ENCODE measurements at places on chromosomes 7 and 10.
A peak's percentile ranks its signal among the peaks of the same experiment; 100 is the strongest.

- no peak for DNase-seq
Measured at GRCh38 chr7:135493362-135493761, 16.5 kb downstream of the CNOT4 start.

DNA sequence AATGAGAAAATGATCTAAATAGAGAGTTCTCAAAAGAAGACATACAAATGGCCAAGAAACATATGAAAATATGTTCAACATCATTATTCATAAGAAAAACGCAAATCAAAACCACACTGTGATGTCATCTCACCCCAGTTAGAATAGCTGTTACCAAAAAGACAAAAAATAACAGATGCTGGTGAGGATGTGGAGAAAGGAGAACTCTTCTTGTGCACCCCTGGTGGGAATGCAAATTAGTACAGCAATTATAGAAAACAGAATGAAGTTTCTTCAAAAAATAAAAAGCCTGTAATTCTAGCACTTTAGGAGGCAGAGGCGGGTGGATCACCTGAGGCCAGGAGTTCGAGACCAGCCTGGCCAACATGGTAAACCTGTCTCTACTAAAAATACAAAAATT lies 199.3 kb downstream of the PARD3 start:
- DNase-seq: no peak

DNA sequence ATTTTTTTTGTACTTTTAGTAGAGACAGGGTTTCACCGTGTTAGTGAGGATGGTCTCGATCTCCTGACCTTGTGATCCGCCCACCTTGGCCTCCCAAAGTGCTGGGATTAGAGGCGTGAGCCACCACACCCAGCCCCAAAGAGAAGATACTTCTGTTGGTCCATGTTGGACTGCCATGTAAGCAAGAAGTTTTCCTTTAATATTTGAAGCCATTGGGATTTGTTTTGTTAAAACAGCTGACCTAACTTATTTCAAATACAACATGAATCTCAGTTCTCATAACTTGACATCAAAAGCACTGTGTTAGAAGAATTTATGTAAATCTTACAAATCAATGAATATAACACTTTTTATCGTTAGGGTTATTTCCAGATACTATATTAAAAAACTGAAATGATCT lies 302.4 kb downstream of the SDHAF3 start:
- DNase-seq: no peak

GRCh38 chr7:134651991-134652390 lies 5.3 kb downstream of the BPGM start:
- no peak for DNase-seq

GRCh38 chr7:128738570-128739047 lies 550 bp upstream of the CALU start:
- DNase-seq: no peak

GRCh38 chr10:1020460-1020859 lies 5.2 kb downstream of the IDI2 start:
- peak; percentile 19 for DNase-seq

- no peak for DNase-seq
Measured at GRCh38 chr7:148060724-148061123, 529.8 kb upstream of the C7orf33 start.

GRCh38 chr10:78870458-78870857 lies 198.3 kb upstream of the ZMIZ1 start:
- no peak for DNase-seq

DNA sequence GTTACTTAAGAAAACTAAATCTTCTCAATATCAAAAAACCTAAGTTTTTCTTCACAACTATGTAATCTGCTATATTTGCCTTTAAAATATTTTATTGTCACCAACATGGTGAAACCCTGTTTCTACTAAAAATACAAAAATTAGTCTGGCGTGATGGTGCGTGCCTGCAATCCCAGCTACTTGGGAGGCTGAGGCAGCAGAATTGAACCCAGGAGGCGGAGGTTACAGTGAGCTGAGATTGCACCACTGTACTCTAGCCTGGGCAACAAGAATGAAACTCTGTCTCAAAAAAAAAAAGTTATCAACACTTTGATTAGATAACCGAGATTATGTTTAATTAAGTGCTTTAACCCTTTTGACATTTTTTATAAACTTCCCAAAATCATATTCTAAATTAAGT lies 28.3 kb upstream of the CLDN4 start:
- no peak for DNase-seq

DNA sequence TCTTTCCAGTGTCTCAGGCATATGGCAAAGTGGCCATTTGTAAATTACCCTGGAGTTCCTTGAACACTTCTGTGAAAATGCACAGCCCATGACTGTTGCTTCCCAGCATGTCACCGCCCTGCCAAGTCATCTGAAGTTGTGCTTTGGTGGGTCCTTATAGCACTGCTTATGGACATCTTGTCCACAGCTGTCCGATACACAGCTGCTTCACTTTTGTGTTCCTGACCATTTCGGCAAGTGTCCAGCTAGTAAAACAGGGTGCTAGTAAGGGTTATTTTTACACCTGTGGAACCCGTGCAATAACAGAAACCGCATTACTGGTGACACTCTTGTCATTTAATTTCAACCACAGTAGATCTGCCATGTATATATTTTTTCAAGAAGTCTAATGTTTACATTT lies 29.7 kb downstream of the PIP4K2A start:
- no peak for DNase-seq

GRCh38 chr10:97861924-97862323 lies 12.3 kb downstream of the GOLGA7B start:
- peak; percentile 73 for DNase-seq

DNA sequence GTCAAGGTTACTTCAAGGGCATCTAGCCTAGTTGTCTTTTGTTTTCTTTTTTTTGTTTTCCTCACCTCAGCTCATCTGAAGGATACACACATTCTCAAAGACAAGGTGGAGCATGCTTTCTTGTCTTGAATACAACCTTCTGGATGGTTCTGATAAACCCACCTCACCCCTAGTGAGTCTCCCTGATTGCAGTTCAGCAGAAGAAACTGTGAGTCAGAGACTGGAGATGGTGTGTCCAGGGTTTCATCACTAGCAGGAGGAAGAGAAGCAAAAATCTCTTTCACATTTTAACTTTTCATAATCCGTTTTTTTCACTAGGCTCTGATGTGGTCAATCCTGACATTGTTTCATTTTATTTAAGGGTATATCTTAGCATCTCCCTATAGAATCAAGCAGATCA lies 143.0 kb upstream of the NRBF2 start:
- no peak for DNase-seq

- no peak for DNase-seq
Measured at GRCh38 chr7:6520163-6520981, 30.9 kb downstream of the GRID2IP start.

DNA sequence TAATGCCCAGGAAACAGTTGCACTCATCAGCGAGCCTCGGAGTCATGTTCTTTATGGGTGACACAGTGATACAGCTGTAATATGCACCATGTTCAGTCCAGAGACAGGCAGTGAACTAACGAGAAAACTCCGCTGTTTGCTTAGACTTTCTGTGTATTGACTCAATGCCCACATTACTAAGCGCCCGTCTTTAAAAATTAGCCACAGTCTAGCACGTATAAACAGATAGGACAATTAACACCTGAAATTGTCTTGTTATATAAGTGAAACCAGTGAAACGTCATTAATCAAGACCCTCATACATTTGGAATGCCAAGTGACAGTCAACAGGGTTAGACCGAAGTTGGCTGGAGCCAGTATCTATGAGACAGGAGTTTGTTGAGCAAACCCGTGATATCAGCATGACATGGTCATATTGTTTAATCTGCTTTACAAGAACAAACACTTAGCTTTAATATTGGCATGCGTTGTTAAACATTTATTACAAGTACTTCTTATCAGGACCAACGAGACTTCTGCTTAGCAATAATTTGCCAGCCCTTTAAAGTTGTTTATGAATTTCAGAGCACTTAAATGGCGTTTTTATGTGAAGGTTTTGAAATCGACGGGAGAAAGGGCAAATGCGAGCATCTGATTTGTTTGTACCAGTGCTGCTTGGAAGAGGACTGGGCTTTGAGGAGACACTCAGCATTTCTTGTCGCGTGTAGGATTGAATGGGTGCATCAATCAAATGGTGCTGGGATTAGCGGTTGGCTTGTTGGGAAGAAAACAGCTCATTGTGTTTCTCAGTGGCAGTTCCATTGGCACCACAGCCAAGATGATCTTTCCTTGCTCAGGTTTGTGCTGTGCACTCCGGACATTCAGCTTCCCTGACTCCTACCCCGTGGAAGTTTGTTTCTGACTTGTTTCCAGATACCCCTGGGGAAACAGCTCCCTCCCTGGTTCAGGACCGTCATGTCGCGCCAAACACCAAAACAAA lies 56.3 kb downstream of the CAMK1D start:
- no peak for DNase-seq

DNA sequence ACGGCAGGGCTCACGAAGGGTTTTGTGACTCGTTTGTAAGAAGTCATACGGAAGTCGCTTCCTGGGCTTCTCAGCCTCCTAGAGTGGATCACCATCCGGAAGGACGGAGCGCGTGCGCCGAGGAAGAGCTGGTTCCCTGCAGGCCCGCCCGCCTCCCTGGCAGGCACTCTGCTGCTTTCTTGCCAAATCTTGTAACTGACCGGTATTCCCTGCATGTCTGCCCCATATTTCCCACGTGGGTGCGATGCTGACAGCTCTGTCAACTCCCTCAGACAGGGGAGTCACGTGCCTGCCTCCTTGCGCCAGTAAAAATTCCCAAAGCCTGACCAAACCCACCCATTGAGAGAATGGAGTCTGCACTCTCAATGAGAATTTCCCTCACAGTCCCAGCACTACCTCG lies 12.7 kb downstream of the SHH start:
- no peak for DNase-seq

DNA sequence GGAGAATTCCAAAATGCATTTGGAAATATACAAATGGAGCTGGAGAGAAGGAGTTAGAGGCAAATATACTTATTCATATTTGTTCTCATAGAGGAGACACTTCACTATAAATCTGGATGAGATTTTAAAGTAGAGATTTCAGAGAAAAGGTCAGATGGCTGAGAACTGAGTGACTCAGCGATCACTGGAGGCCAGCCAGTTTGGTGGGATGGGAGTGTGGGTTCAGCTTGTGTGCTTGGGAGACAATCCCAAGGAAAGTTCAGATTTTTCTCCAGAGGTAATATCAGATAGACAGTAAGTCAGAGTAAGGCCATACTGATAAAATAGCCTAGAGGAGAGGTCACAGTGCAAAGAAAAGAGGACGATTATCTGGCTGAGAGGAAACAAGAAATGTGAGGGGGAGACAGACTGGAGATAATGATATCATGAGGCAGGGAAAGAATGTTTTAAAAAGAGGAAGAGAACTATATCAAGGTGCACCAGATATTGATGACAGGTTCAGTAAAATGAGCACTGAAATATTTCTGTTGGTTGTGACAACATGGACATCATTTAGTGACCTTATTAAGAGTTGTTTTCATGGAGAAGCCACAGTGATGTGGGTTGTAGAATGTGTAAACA lies 67.0 kb downstream of the MDFIC start:
- no peak for DNase-seq

GRCh38 chr10:58508316-58508715 lies 4.4 kb upstream of the BICC1 start:
- no peak for DNase-seq

DNA sequence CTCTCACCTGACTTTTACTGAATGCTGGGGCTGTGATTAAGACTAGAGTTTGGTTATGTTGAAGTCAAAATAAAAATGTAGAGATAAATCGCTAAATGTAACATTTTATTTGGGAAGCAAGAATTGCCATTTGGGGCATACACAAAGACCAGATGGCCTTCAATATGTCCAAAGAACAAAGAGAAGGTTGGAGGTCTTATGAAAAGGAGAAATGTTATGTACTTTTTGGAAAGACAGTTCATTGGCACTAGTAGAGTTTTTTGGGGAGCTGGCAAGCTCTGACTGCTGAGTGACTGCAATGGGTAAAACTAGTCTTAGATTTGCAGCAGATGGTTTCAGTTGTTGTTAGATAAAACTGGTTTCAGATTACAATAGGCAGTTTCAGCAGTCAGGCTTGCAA lies 35.6 kb upstream of the GALNT17 start:
- no peak for DNase-seq
